ENCODE measurements at places on chromosomes 7 and 10. TPM values are rescaled to one million over a fixed set of nuclear protein-coding genes. Genes with fewer than 3 reads are reported as not detected.

DNA sequence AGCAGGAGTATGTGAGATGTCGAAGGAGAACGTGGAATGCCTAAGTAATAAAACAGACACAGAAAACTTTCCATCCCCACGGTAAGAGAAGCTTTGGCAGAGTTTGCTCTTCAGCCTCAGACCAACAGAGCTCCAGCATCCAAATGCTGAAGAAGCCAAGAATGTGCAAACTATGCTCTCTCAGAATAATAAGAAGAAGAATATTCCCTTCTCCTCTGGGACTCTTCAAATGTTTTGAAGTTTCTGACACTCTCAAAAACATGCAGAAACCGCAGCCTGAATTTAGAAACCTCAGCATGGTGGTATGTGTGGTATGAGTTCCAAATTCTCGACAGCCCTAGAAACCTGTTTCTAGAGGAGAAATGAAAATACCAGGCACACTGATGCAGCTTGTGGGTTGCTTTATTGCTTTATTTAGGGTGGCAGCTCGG, 113.3 kb downstream of the KCNMA1 start:
- no peak for DNase-seq

DNA sequence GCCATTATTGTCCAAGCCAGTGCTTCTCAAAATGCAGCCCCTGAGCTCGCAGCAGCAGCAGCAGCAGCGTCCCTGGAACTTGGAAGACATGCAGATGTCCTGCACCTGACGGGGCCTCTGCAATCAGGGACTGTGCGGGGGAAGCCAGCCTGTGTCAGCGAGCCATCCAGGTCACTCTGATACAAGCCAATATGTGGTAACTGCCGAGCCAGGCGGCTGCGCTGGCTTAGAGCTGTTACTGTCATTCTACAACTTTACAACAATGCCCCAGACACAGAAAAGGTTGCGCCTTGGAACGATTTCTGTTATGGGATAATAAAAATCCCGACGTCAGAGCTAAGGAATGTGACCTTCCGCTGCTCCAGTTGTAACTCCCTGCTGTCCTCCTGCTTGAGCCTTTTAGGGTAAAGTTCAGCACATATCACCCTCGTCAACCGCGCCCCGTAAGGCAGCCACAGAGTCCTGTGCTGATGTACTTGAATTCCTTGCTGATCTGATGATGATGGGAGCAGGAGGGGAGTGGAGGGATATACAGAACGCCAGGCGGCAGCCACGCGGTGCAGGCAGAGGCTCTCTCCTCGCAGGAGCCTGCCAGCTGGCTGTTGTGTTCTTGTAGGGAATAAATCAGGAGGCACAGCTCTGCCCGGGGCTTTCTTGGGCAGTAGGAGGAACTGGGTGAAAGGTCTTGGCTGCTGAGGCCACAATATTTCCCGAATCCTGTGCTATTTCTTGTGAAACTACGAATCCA, 20.0 kb upstream of the CRYGN start:
- DNase-seq, result peak; percentile 87

- DNase-seq, result no peak
Measured at GRCh38 chr7:141480953-141481352, 70.3 kb upstream of the AGK start.

Gene BMPER
- polyA plus RNA-seq, result 22.7 TPM
